ENCODE measurements at places on chromosomes 2 and 18. TPM values are rescaled to one million over a fixed set of nuclear protein-coding genes. Genes with fewer than 3 reads are reported as not detected.

The IKZF2 gene
- 19.4 TPM for total RNA-seq

The SH3BP4 gene
- total RNA-seq: 122 TPM

The LOXHD1 gene
- total RNA-seq: not detected

The TEX44 gene
- total RNA-seq: not detected

The ZNF532 gene
- total RNA-seq: 30.0 TPM

The NCKAP5 gene
- total RNA-seq: 3.9 TPM

The ALPI gene
- not detected for total RNA-seq

The ATOH8 gene
- 7.9 TPM for total RNA-seq

The CHST9 gene
- total RNA-seq: not detected

The UGT1A4 gene
- total RNA-seq: not detected

GRCh38 chr2:237315170-237315828, 98.7 kb downstream of the COL6A3 start:
- DNase-seq: peak; percentile 98

- DNase-seq: no peak
These were observed 86.0 kb downstream of the FMNL2 start for GRCh38 chr2:152420936-152421335.

DNA sequence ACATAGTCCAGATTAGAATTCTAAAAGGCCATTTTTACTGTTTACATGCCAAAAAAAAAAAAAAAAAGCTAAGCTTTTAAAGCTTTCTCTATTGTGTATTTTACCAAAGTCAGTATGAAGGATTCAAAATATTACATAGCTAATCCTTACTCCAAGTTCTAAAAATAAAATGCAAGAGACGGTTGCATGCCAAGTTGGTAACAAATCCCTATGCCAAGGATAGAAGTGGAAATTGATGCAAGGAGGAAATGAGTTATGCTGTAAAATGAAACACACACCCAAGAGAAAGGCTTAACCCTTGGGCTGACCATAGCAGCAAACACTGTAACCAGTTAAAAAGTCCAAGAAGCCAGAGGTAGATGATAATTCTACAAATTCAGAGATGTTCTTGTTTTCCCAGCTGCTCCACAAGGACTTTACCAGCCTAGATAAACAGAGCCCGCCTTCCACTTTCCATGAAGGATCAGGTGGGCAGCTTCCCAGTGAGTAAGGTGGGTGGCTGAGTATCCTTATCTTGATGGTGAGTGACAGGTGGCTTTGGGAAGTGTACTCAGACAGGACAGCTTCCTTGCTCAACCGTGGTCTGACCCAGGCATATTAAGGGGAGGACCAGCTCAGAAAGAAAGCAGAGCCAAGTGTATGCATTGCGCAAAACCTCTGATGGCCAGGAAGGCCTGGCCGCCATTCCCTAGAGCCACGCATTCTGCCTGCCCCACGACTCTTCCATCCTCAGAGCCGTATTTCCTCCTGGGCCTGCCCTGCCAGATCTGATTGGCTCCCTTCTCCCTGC, 34.4 kb downstream of the ATP8B1 start:
- DNase-seq: peak; percentile 61

GRCh38 chr2:64396001-64396400, 58.0 kb upstream of the LGALSL start:
- DNase-seq: no peak

DNA sequence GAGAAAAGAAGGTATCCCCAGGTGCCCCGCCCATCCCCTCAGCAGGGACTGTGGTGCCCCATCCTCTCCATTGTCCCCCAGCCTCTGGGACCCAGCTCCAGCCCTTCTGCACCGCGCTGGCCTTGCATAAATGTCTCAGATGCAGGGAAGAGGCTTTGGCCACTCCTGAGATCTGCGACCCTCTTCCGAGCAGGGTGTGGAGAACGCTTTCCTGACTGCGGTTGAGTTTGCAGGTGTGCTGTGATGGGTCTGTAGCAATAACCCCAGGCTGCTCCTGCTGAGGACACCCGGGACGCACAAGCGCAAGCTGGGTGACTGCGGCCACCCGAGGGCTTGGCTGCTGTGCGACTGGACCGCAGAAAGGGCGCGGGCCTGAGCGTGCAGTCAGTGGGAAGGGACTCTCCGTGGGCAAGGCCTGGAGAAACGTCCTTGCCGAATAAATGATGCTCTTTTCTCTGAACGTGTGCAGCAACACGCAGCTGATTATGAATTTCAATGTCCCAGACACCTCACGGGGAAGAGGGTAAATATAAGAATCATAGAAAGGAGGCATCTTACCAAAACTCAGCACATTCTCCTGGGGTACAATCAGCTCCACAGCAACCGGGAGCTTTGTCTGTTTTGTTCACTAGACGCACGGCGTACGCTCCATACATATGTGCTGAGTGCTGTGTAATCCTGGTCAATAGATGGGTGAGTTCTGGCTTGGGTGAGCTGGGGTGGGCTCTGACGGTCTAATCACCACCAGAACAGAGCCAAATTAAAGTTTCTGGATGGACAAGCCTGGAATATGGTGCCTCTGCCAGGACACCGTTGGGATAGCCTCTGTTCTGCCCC, 67.5 kb upstream of the ZNF516 start:
- DNase-seq: no peak

DNA sequence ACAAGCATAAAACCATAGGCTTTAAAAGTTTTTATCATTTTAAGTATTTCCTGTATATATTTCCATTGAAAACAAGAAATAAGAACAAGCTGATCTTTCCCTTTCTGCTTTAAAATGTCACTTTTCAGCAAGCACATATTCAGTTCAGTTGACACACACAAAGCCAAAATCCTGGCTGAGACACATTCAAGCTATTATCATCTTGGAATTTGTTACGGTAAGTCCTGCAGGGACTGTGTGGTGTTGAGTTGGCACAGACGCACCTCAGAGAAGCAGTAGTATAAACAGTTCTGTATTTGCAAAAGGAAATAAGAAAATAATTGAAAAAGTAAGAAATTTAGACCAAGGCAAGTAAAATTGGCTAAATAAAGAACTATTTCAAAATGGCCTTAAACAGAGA, 10.4 kb upstream of the DAW1 start:
- DNase-seq: no peak

DNA sequence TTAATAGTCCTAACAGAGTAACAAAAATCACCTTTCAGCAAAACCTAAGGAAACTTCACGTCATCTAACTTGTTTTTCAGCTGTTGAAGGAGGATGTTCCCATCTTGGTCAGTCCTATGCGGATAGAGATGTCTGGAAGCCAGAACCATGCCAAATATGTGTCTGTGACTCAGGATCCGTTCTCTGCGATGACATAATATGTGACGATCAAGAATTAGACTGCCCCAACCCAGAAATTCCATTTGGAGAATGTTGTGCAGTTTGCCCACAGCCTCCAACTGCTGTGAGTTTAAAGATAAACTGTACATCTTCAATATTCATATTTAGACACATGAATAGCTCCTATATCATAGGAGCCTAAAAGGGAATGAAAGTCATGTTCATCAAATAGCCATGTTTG, 10.5 kb downstream of the COL3A1 start:
- DNase-seq: peak; percentile 93

DNA sequence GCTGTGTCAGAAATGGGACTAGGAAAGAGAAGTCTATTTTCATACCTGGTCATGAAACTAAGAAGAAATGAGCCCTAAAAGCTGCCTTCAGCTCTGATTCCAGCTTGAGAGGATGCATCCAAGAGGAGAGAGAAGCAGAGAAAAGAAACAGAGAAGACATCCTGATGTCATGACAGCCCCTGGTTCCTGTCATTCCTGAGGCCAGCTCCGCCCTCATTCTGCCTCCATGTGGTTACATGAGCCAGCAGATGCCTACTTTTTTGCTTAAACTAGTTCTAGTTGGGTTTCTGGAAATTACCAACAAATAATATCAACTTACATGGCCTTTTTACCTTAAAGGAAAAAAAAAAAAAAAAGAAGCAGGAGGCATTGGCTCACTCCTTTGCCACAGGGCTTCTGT, 14.1 kb upstream of the ACKR3 start:
- no peak for DNase-seq

DNA sequence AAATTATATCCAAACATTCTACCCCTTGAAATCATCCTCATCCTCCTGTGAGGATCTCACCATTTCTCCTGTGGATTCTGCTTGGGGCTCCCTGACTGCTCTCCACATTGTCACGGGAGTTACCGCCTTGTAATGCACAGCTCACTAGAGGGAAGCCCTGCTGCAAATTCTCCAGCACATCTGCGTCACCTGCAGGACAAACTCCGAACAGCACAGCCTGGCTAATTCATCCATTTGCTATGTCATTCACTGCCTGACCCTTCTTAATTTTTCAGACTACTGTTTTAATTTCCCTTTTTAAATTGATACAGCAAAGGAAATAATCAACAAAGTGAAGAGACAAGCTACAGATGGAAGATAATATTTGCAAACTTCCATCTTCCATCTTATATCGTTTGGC, 627.4 kb downstream of the FBXO15 start:
- DNase-seq: peak; percentile 19

DNA sequence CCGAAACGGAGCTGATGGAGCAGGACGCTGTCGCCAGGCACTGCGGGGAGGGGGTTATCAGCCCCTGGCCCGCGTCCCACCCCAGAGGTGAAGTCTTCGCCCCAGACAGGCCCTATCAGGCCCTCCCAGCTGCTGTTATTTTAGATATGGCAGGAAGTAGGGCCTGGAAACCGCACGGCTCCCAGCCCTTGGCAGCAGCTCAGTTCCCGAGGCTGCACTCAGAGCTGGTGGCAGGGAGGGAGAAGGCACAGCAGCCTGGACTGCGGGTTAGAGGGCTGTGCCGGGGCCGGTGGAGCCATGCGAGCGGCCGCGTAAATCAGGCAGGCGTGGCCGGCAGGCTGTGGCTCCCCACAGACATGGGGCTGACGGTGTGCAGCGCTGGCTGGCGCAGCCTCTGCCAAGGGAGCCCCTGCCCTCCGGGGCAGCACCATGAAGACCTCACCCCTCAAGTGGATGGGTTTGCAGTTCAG, 111.4 kb downstream of the NFATC1 start:
- no peak for DNase-seq

GRCh38 chr18:42233908-42234307, 278.9 kb downstream of the PIK3C3 start:
- DNase-seq: no peak

GRCh38 chr2:160356485-160356884, 137.1 kb downstream of the RBMS1 start:
- DNase-seq: no peak

- DNase-seq: no peak
These were observed 99.8 kb upstream of the FZD7 start for GRCh38 chr2:201933792-201934237.

DNA sequence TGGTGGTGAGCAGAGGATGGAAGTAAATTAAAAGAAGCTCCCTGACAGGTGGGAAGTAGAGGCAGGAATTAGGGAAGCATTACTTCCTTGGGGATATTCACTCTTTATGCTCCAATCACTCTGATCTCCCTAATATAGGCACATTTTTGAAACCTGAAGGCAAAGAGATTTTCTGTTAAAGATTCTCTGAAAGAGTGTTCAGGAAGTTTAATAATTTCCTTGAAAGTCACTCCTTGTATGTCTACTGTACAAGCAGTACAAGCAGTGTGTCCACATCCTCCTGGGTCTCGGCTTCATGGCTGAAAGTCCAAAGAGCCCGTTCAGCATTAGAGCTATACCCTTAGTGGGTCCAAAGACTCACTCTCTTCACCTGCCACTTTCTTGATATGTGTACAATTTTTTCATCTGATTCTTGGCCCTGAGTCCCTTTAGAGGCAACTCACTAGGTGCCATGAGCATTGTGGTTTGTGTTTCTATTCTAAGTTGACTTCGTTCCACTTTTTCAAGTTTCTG, 60.2 kb downstream of the AAK1 start:
- no peak for DNase-seq

- peak; percentile 64 for DNase-seq
These were observed 39.2 kb downstream of the ODC1 start for GRCh38 chr2:10408649-10409579.

DNA sequence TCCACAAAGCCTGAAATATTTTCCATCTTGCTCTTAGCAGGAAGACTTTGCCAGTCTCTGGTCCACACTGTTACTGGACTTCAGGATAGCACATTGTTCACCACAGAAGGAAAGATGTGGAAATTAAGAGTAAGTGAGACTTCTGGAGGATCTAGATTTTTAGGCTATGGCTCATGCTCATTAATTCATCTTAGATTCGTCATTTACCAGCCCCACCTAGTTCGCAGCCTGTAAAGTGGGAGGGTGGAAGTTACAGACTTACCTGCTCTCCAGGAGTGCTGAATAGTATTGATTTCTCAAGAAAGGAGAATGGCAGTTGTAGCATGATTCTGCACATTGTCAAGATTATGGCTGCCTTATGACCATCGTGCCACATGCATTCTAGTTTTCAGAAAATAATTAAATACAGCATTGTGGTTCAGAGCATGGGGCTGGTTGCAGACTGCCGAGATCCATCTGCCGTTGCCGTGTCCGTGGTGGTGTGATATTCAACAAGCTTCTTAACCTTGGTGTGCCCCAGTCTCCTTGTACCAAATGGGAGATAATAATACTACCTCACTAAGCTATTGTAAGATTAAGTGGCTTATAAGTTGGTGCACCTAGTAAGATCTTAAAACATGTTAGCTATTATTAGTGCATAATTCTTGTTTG, 56.8 kb downstream of the RNF144A start:
- DNase-seq: no peak

- DNase-seq: no peak
These were observed 139.7 kb upstream of the TFPI start for GRCh38 chr2:187693923-187694322.

DNA sequence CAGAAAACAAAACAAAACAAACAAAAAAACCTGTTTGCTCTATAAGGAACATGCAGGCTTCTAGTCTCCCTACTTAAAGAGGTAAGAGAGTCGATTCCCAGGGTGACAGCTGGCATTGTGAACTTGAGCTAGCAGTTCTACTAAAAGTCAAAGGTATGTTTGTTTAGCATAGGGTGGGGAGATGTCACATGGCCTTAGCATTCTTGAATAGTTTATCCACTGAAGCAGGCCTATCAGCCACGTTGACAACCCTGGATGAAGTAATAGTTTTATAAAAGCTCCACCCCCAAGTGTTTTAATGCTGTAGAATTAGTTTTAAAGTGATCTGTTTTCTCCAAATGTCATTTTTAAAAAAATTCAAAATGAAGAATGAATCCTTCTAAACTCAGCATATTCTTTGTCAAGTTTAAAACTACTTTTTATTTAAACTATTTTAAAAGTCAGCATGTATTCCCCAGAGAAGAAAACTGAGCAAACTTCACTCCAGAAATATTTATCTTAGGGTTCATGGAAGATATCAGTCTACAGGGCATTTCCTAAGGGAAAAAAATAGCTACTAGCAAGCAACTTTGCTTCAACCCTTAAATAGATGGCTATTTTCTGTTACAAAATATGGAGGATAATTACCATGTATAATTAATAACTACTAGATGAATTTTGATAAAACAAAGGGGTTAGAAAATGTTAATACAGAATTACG, 1.7 kb downstream of the MYOM1 start:
- DNase-seq: no peak

GRCh38 chr2:148829618-148830017, 45.4 kb upstream of the KIF5C start:
- no peak for DNase-seq
